ENCODE measurements at places on chromosomes 2 and 18. TPM values are rescaled to one million over a fixed set of nuclear protein-coding genes. Genes with fewer than 3 reads are reported as not detected.

GRCh38 chr2:191867507-191867847 lies 20.6 kb upstream of the CAVIN2 start:
- no peak for DNase-seq
- no peaks in the 10 kb centered on the region for H3K36me3 ChIP-seq
- no peaks in the 10 kb centered on the region for H3K27me3 ChIP-seq
- peak overlapping the region; percentile 85 for H3K27ac ChIP-seq
- H3K4me3 ChIP-seq: no peak overlapping the region

DNA sequence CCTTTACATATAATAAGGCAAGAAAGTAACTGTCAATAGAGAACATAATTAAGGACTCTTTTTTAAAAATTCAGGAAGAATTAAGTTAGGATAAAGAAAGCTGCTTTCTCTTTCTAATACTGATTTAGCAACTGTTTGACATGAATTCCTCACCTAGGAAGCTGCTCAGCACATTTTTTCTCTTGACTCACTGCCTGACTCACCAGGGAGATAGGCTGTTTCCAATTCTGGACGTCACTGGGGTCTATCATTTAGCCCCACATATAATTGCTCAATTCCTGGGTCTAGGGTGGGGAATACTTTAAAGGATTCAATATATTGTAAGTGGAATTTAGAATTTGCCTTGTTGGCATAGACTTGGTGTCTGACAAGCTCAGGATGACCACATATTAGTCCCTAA lies 50.8 kb upstream of the UGP2 start:
- DNase-seq: no peak
- H3K36me3 ChIP-seq: no peaks in the 10 kb centered on the region
- no peak overlapping the region for H3K27ac ChIP-seq
- H3K4me1 ChIP-seq: no peaks in the 10 kb centered on the region

GRCh38 chr2:200042944-200043343 lies 87.6 kb downstream of the MAIP1 start:
- no peaks in the 10 kb centered on the region for H3K4me1 ChIP-seq
- H3K27me3 ChIP-seq: no peaks in the 10 kb centered on the region
- no peak overlapping the region for H3K4me3 ChIP-seq
- no peaks in the 10 kb centered on the region for H3K36me3 ChIP-seq
- DNase-seq: no peak

DNA sequence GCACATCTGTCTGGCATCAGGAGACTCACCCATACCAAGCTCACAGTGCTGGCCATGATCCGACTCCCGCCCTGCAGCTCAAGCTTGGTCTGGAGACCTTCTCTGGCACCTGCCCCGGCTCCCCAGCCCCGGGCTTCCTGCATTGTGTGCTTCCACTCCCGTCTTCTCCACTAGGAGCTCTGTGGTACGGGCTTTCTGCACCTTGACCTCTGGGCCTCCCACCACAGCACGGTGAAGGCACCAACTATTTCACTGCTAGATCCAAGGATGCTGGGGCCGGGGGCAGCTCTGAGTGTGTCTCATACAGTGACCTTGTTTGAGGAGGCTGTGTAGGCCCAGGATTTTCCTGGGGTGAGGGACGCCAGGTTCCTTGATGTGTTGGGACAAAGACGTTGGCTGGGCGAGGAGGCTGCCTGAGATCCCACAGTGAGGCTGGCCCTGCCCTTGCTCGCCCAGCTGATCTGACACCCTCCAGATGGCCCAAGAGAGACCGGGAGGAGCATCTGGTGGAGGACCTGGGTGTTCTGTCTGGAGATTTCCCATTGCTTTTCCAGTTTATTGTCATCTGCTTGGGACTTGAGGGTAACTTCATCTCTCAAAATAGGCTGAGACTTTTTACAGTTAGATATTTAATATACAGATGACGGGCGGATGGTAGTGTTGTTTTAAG lies 64.0 kb downstream of the HPCAL1 start:
- H3K4me1 ChIP-seq: no peaks in the 10 kb centered on the region
- no peak for DNase-seq
- no peak overlapping the region for H3K27ac ChIP-seq
- no peaks in the 10 kb centered on the region for H3K27me3 ChIP-seq
- no peaks in the 10 kb centered on the region for H3K36me3 ChIP-seq
- H3K4me3 ChIP-seq: no peak overlapping the region

GRCh38 chr2:203893401-203893800 lies 25.8 kb downstream of the CTLA4 start:
- H3K27ac ChIP-seq: no peak overlapping the region
- H3K27me3 ChIP-seq: no peaks in the 10 kb centered on the region
- no peaks in the 10 kb centered on the region for H3K36me3 ChIP-seq
- H3K4me3 ChIP-seq: no peak overlapping the region
- H3K4me1 ChIP-seq: peaks cover 3% of the 10 kb centered on the region

CDKL4 gene
- total RNA-seq: 0.38 TPM

- no peak for DNase-seq
- no peak overlapping the region for H3K27ac ChIP-seq
- H3K4me1 ChIP-seq: peaks cover 20% of the 10 kb centered on the region
Observed at GRCh38 chr2:190726255-190726654, 77.4 kb downstream of the NAB1 start.

ANKRD30B gene
- total RNA-seq: not detected

PLCL1 gene
- 4.2 TPM for total RNA-seq

- H3K4me3 ChIP-seq: no peak overlapping the region
- no peak overlapping the region for H3K27ac ChIP-seq
- H3K36me3 ChIP-seq: no peaks in the 10 kb centered on the region
- DNase-seq: no peak
Observed at GRCh38 chr2:207473049-207473930, 56.5 kb upstream of the CREB1 start.

DNA sequence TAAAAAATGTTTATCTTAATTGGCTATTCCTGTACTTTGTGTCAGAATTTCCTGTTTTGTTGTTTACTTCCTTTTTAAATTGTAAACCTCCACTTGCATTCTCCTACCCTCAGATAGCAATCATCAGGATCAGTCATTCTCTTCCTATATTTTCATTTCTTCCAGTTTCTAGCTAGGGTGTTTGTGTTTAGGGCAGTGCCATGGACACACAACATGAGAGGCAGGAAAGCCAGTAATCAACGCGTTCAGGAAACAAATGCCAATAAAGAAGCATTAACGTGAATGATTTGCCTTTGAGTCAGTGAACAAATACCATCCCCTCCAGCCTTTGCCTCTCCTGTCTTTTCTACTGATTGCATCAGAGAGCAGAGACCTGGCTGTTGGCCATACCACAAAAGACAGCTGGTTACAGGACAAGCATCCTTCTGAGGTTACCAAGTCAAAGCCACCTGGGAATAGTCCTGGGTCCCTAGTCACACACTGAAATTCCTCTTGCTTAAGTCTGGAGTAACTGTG lies 56.7 kb upstream of the FHL2 start:
- no peaks in the 10 kb centered on the region for H3K27me3 ChIP-seq
- DNase-seq: no peak
- H3K27ac ChIP-seq: peak overlapping the region; percentile 16
- H3K36me3 ChIP-seq: no peaks in the 10 kb centered on the region

GRCh38 chr2:227296671-227297405 lies 28.2 kb upstream of the MFF start:
- DNase-seq: no peak
- H3K27me3 ChIP-seq: no peaks in the 10 kb centered on the region
- no peaks in the 10 kb centered on the region for H3K4me1 ChIP-seq
- no peak overlapping the region for H3K27ac ChIP-seq
- no peak overlapping the region for H3K4me3 ChIP-seq

DNA sequence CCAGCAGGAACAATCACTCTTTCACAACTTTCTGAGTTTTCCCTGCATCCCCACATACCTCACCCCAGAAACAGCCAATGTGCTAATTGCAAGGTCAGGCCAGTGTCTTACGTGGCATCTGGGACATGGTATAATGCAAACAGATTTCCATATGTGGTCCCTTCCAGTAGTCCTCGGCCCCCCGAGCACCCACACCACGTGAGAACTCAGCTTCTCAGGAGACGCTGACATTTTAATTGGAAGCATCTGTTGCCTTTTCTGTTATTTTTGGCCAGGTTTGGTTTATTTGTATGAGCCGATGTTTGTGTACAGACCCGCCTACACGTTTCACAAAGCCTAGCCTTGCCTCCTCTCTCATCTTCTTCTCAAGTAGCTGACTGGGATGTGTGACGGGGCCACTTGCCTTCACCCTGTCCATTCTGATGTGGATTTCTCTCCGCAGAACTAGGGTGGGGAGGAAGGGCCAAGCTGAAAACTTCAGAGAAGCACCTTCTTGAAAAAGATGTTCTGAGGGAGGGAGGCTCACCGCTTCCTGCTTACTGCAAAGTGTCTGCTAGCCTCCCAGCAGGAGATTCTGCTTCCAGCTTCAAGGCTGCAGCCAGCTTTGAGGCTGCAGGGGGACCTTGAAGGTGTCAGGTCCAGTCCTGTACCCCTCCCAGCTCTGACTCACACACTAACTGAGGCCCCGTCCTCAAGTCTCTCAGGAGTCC lies 109.6 kb upstream of the SLC14A2 start:
- H3K27ac ChIP-seq: no peak overlapping the region
- no peaks in the 10 kb centered on the region for H3K36me3 ChIP-seq
- H3K4me3 ChIP-seq: no peak overlapping the region
- H3K4me1 ChIP-seq: no peaks in the 10 kb centered on the region
- DNase-seq: no peak

DNA sequence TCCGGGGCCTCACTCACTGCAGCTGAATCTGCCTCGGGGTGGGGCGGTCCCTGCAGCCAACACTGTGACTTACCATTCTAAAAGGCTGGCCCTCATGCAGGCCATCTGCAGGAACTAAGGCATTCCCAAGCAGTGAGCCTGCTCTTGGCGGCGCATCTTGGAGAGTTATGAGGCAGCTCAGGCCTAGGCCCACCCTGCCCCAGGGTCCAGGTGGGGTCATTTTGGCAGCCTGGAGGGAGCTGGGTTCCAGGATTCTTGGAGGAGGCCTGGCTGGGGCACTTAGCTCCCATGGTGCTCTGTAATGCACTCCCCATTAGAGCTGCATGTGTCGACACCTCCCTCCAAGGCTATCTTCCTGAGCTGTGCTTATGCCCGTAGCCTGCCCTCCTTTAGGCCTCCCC lies 14.8 kb upstream of the BIN1 start:
- no peak overlapping the region for H3K4me3 ChIP-seq
- H3K36me3 ChIP-seq: no peaks in the 10 kb centered on the region
- DNase-seq: no peak
- no peaks in the 10 kb centered on the region for H3K4me1 ChIP-seq

DNA sequence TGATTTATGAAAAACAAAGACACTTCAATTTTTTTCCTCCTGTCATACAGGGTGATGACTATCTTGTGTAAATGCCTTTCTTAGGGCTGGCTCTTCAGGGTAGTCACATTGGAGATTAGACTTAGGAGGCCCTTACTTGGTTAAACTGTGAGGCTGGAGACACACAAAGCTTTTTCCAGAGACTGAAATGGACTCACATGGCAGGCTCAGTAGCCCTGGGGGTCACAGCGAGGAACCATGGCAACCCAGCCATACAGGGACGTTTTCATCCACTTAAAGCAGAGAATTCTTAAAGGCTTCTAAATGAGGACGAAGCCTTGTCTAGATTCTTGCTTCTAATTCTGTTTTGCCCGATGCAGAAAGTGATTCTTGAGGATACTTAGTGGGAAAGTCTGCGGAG lies 57.3 kb upstream of the ZDBF2 start:
- H3K4me3 ChIP-seq: no peak overlapping the region
- H3K27me3 ChIP-seq: no peaks in the 10 kb centered on the region
- H3K4me1 ChIP-seq: no peaks in the 10 kb centered on the region
- no peak overlapping the region for H3K27ac ChIP-seq
- no peak for DNase-seq

RAB17 gene
- 9.4 TPM for total RNA-seq

MRPL19 gene
- 48.5 TPM for total RNA-seq

- no peaks in the 10 kb centered on the region for H3K27me3 ChIP-seq
- no peak overlapping the region for H3K27ac ChIP-seq
- no peaks in the 10 kb centered on the region for H3K4me1 ChIP-seq
- no peaks in the 10 kb centered on the region for H3K36me3 ChIP-seq
Observed at GRCh38 chr2:184577743-184578142, 20.6 kb upstream of the ZNF804A start.

DNA sequence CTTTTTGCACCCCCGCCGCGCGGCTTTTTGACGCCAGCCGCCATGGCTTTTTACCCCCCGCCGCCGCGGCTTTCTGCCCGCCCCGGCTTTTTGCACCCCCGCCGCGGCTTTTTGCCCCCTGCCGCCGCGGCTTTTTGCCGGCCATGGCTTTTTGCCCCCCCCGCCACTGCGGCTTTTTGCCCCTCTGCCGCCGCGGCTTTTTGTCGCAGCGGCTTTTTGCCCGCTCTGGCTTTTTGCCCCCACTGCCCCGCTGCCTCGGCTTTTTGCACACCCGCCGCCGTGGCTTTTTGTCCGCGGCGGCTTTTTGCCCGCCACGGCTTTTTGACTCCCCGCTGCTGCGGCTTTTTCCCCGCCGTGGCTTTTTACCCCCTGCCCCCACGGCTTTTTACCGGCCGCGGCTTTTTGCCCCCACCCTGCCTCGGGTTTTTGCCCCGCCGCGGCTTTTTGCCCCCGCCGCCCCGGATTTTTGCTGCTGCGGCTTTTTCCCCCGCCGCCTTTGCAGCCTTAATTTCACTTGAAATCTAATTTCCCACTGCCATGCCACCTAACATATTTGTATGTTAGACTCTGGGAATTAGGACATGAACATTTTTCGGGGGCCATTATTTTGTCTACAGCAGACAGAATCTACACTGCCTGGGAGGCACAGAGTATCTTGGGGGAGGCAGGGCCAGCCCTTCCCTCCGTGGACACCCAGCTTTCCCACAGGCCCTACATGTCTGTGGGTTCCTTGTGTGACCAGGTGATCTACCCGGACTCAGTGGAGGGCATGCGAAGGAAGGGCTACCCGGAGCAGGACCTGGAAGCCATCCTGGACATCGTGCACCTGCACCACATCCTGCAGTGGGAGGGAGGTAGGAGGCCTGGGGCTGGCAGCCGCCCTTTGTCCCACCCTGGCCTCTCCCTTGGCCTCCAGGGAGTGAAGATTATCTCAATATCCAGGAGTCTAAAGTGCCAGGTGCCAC lies 3031.0 kb upstream of the TEKT4 start:
- H3K4me3 ChIP-seq: peak overlapping the region; percentile 23
- DNase-seq: no peak
- H3K4me1 ChIP-seq: peaks cover 8% of the 10 kb centered on the region
- H3K36me3 ChIP-seq: no peaks in the 10 kb centered on the region
- H3K27me3 ChIP-seq: peaks cover 8% of the 10 kb centered on the region

GRCh38 chr18:24009651-24010333 lies 4.8 kb upstream of the TTC39C start:
- H3K27me3 ChIP-seq: no peaks in the 10 kb centered on the region
- no peak overlapping the region for H3K4me3 ChIP-seq
- no peaks in the 10 kb centered on the region for H3K36me3 ChIP-seq
- no peak overlapping the region for H3K27ac ChIP-seq
- no peak for DNase-seq
- H3K4me1 ChIP-seq: no peaks in the 10 kb centered on the region
